ENCODE measurements at places on chromosomes 4 and X.

GRCh38 chr4:99606716-99607115 is 32.1 kb downstream of the MTTP start:
- no peak for DNase-seq

GRCh38 chr4:121676345-121677075 is 20.3 kb downstream of the ANXA5 start:
- no peak for DNase-seq

GRCh38 chr4:85778632-85779131 is 303.7 kb downstream of the ARHGAP24 start:
- no peak for DNase-seq

- DNase-seq: no peak
Observed at GRCh38 chr4:5611750-5612149, 96.6 kb downstream of the EVC2 start.

- DNase-seq: no peak
Observed at GRCh38 chrX:15033917-15034316, 160.7 kb downstream of the MOSPD2 start.

Data from T47D (cell line).